Left hindlimb (tissue), 1 donor: ENCODE measurements at places on chromosomes 3 and 15.
A peak's percentile ranks its signal among the peaks of the same experiment; 100 is the strongest.

GRCh38 chr3:40523781-40524180 is 979 bp upstream of the ZNF621 start:
- DNase-seq: no peak

DNA sequence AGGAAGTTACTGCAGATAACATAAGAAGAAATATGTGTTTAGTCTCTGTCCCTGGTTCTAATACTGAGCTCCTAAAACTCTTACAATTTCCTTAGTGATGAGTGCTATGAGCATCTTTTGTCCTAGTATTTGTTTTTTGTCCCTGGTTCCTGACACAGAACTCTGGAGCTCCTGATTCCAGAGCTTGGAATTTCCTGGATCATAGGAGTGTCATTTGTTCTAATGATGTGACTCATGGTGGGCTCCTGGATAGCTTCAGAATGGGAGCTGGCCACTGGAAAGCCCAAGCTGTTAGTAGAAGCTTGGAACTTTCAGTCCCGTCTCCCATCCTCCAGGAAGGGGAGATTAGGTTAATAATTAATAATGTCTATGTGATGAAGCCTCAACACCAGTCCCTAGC is 98.2 kb downstream of the CNTN6 start:
- DNase-seq: no peak

- DNase-seq: no peak
Observed at GRCh38 chr3:96236522-96236921, 577.9 kb upstream of the EPHA6 start.

GRCh38 chr3:86420990-86421739 is 569.8 kb downstream of the VGLL3 start:
- no peak for DNase-seq

DNA sequence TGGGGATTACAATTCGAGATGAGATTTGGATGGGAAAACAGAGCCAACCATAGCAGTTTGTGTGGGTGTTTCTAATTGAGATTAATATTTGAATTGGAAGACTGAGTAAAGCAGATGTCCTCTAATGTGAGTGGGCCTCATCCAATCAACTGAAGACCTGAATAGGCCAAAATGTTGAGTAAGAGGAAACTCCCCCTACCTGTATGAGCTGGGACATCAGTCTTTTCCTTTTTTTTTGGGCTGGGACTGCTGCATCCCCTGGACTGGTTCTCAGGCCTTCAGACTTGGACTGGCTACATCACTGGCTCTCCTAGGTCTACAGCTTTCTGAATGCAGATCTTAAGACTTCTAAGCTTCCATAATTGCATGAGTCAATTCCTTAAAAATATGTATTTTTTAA is 144.1 kb downstream of the CD47 start:
- DNase-seq: no peak

- no peak for DNase-seq
Observed at GRCh38 chr3:38268522-38268921, 2.9 kb downstream of the SLC22A13 start.

- DNase-seq: no peak
Observed at GRCh38 chr15:24269166-24269571, 406.4 kb upstream of the NPAP1 start.

DNA sequence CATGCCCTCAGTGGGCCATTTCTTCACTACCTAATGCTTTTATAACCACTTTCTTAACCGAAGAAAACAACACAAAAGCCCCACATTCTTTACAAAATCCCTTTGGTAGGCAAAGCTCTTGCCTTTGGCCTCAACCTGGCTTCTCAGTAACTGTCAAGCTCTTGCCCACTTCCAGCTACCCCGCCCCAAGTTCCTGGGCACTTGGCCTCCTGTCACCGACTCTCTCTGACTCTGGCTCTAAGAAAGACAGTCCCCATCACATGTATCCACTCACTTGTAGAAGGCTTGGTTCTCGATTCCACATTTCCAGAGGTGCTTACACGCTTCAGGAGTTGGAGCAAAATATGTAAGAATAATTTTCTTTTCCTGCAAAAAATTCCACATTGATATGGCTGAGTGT is 61.1 kb downstream of the WDR76 start:
- no peak for DNase-seq

DNA sequence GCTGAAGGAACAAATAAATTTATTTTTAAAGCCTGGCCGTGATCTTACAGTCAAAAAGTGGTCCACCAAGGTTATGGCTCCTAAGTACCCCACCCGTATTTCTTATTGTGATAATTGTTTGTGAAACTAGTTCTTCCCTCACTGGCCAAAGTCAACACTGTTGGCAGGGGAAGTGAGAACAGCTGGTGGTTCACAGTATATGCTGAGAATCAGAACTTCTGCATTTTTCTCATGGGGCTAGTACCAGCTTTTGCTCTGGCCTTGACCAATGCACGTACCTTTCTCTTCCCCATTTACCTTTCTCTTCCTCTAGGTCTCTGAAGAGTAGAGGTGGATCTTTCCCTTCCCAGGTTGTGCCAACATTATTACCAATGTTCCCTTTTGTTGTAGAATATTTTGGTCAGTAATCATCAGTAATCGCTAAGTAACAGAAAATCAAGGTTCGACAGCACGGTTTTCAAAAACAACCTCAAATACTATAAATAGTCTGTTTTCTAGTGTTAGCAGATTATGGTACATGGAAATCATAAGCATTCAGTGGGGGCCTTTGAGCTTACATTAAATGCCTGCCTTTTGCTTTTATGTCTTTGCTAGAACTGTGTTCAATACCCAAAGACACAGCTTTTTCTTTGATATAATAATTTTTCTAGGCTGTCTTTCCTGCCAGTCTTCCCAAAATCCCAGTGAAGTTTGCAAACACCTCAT is 268.0 kb downstream of the LPP start:
- DNase-seq: no peak

DNA sequence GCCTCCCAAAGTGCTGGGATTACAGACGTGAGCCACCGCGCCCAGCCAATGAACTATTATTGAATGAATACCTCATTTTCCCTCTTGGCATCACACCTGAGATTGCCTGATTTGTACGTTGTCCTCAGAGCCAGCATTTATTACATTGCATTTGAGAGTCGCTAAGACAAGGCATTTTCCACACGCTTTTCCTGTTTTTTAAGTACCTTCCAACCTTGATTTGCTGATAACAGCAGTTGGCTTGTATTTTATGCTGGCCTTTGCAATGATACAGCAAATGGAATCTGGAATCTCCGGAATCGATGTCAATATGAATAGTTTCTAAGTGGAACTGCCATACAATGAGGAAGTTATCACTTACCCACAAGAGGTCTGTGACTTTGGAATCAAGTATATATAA is 15.7 kb upstream of the CNBP start:
- no peak for DNase-seq

GRCh38 chr15:90465140-90465929 is 64.4 kb upstream of the CRTC3 start:
- no peak for DNase-seq

DNA sequence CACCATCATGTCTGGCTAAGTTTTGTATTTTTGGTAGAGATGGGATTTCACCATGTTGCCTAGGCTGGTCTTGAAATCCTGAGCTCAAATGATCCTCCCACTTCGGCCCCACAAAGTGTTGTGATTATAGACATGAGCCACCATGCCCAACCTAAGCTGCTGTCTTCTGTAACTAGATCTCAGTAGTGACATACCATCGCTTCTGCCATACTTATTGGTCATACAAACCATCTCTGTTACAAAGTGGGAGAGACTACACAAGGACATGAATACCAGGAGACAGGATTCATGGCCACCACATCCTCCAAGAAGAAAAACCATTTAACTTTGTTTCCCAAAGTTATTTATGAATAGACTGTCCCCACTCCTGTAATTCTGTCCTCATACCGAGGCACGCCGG is 81.3 kb downstream of the SMAD6 start:
- DNase-seq: no peak

DNA sequence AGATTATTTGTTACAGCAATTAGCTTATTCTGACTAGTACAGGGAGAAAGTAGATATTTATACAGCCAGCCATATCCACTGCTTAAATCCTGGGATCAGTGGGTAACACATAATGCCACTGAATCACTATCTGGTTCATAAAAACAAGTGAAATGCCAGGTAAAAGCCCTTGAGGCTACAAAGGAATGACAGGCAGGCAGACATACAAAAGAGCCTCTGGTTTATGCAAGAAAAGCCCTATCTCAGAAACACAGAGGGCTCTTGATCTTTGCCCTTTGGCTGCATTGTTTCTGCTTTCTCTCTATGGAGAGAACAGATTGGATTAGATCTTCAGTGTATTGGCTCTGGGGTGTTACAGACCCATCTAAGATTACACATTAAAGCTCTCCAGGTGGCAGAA is 115.4 kb upstream of the GADL1 start:
- no peak for DNase-seq

GRCh38 chr3:63976161-63976871 is 47.0 kb downstream of the PSMD6 start:
- no peak for DNase-seq

DNA sequence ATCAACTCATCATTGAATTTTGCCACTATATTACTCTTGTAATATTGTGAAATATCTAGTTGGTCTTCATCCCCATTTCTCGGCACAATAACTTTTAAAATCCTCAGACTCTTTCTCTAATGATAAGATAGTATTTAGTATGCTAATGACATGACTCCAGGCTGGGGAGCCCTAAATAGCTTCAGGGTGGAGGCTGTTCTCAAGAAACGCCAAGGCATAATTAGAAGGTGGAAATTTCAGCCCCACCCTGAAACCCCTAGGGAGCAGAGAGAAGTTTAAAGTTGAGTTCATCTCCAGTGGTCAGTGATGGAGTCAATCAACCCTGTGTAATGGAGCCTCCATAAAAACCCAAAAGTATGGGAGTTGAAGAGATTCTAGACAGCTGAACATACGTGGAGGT is 81.1 kb upstream of the SERPINI2 start:
- no peak for DNase-seq

DNA sequence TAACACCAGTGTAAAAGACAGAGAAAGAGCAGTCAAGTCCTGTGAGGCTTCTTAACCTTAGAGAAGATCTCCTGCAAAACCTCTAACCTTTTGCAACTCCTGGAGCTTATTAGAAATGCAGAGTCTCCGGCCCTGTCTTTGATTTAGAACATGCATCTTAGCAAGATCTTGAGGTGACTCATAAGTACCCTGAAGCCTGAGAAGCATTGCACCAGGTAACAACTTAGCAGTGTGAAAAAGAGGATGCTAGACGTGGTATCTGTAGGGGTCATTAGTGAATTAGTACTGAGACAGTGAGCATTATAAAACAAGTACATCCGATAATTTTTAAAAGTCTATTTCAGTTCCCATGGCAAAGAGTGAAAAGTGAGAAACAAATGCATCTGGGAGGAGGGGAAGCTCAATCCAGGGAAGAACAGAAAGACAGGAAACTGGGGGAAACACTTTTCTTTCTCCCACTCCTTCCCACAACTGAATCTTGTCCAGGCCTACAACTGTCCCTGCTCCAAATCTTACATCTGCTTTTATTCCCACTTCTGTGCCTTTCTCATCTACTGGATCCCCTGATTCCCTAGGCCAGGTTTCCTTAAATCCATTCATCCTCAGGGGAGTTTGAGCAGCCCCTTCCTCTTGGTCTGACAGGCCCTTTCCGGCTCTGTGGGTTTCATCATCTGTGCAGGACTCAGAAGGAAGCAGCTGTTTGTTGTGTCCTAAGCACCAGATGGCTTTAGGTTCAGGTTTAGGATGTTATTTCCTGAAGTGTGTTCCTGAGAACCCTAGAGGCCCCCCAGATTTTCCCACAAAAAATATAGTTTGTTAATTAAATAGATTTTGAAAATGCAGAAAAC is 128.1 kb upstream of the IL12A start:
- peak; percentile 49 for DNase-seq

DNA sequence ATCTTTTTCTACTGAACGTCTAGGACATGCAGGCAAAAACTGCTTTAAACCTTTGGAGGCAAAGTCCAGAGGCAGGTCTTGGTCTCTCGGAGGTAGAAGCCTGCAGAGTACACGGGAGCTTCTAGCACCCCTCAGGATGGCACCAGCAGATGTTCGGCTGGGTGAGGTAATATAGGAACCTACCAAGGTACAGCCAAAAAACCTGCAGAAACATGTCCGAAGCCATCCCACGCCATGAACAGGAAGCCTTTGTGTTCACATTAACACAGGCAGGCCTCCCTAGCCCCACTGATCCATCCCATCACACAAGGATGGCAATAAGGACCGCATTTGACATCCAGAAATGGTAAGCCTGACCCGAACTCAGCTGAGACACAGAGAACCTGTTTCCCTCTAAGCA is 157.9 kb upstream of the HES1 start:
- no peak for DNase-seq

GRCh38 chr3:132254076-132254755 is 63.0 kb upstream of the ACP3 start:
- no peak for DNase-seq

GRCh38 chr3:48709051-48709461 is 8.0 kb downstream of the IP6K2 start:
- DNase-seq: no peak

GRCh38 chr3:87298111-87298718 is 21.8 kb upstream of the POU1F1 start:
- DNase-seq: no peak

DNA sequence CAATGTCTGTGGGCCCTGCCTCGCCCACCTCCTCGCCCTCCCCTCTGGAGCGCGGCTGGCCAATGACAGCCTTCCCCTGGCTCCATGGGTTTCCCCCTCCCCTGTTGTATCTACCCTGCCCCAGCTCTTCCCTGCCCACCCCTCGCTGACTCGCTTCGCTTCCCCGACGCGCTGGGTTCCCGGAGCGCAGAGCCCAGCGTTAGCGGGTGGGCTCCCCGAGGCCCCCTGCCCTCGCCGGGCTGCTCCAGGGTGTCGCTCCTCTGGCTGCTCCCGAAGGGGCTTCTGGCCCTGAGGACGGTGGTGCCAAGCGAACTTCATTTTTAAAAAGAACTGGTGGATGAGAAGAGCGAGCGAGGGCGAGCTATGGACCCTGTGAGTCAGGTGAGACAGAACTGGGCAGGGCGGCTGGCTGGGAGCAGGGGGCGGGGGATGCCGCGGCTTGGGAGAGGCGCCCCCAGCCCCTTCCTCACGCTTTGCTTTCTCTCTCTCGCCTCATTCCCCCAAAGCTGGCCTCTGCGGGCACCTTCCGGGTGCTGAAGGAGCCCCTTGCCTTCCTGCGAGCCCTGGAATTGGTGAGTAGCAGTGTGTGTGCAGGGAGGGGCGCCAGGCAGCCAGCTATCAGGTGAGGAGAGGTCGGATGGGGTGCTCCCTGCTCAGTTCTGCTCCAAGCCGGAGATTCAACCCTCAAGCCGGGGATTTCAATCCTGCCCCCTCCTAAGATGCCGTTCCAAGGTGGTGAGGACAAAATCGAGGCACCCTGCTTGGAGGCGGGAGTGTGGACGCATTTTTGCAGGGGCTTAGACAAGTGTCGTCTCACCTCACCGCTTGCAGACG is at the start of gene SYNPR:
Gene SYNPR, plus strand, starts transcription at position 138 of the 834 bp plus-strand sequence.
- DNase-seq: no peak
